ENCODE measurements at places on chromosomes 4 and X. TPM values are rescaled to one million over a fixed set of nuclear protein-coding genes. Genes with fewer than 3 reads are reported as not detected.

RAP1GDS1 gene
- 44.3 TPM for total RNA-seq

GPR119 gene
- not detected for total RNA-seq

MTTP gene
- 0.41 TPM for total RNA-seq

GRCh38 chr4:164215113-164215741 lies 538.7 kb upstream of the SMIM31 start:
- H3K4me1 ChIP-seq: no peaks in the 10 kb centered on the region
- H3K4me3 ChIP-seq: no peak overlapping the region
- no peak overlapping the region for H3K27ac ChIP-seq
- DNase-seq: no peak

- no peaks in the 10 kb centered on the region for H3K36me3 ChIP-seq
- no peak for DNase-seq
- no peak overlapping the region for H3K27ac ChIP-seq
- no peak overlapping the region for H3K4me3 ChIP-seq
Observed at GRCh38 chr4:188613976-188614375, 474.7 kb downstream of the TRIML1 start.

GRCh38 chr4:41069838-41070237 lies 144.5 kb downstream of the APBB2 start:
- no peak for DNase-seq
- H3K4me3 ChIP-seq: no peak overlapping the region
- no peaks in the 10 kb centered on the region for H3K27me3 ChIP-seq
- H3K36me3 ChIP-seq: no peaks in the 10 kb centered on the region
- H3K27ac ChIP-seq: peak overlapping the region; percentile 22

IBSP gene
- not detected for total RNA-seq

DNA sequence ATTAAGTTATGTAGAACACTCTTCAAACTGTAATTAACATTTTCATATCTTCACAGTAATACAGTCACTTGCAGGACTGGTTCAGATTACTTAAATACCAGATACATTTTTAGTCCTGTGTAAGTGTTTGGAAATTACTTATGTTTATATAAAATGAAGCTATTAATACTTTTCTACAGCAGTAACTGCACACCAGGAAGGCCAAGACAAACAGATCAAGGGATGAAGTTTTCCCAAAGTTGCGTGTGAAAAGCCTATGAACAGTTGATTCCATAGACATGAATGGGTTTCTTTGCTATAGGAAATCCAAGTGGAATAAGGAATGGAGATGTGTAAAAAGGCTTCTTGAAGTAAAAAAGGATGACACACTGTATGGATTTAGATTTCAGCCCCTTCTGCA lies 28.9 kb upstream of the DRP2 start:
- H3K27me3 ChIP-seq: no peaks in the 10 kb centered on the region
- no peak overlapping the region for H3K4me3 ChIP-seq
- H3K36me3 ChIP-seq: no peaks in the 10 kb centered on the region
- H3K27ac ChIP-seq: peak overlapping the region; percentile 32

DNA sequence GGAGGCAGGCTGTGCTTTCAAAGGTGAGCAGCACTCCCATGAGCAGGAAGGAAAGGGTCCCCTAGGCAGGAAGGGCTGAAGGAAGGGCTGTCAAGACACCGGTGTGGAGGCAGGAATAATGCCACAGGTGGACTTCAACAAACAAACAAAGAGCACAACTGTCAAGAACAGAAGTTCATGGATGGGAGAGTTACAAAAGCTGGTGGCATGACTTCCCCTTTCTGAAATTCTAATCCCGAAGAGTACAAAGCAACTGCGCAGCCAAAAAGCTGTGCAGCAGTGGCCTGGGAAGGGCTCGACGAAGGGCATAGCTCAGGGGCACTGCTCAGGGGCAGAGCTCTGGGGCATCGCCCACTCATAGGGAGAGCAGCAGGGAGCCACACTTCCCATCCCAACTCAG lies 582.3 kb upstream of the DIPK2B start:
- H3K4me3 ChIP-seq: no peak overlapping the region
- no peak overlapping the region for H3K27ac ChIP-seq
- H3K4me1 ChIP-seq: no peaks in the 10 kb centered on the region

CXorf49 gene
- total RNA-seq: not detected

DNA sequence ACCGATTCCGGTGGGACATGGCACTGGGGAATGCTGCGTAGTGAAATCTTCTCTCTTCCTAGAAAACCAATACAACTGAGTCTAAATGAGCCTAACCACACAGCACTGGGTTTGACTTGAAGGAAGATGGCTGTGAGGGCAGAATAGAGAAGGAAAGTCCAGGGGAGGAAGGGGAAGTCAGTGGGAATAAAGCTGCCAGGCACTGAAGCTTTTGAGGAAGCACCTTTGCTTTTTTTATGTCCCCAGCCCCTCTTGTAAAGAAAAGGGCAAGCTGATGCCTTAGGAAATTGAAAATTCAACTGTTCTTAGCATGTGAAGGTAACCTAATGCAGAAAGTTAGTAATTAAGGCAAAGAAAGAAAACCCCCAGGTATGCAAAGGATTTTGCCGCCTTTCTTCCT lies 20.6 kb downstream of the MED28 start:
- H3K4me3 ChIP-seq: no peak overlapping the region
- no peaks in the 10 kb centered on the region for H3K4me1 ChIP-seq
- no peaks in the 10 kb centered on the region for H3K27me3 ChIP-seq
- no peak for DNase-seq

FAT4 gene
- 15.9 TPM for total RNA-seq

DNA sequence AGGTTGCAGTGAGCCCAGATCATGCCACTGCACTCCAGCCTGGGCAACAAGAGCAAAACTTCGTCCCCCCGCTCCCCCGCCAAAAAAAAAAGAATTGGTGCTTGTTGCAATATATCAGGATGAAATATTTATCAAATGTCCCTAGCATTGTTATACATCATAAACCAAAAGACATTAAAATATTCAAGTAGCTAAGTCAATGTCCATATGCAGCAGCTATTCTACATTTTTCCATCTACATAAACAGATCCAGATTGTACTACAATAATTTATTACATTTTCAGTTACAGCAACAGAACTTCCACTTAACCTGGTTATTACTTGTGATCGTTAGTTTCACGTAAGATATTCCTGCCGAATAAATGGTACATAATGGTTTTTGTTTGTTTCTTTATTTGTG lies 64.1 kb downstream of the ARAP2 start:
- no peaks in the 10 kb centered on the region for H3K27me3 ChIP-seq
- H3K4me1 ChIP-seq: no peaks in the 10 kb centered on the region
- H3K27ac ChIP-seq: no peak overlapping the region
- no peaks in the 10 kb centered on the region for H3K36me3 ChIP-seq

- no peak overlapping the region for H3K27ac ChIP-seq
- H3K4me1 ChIP-seq: no peaks in the 10 kb centered on the region
- no peaks in the 10 kb centered on the region for H3K36me3 ChIP-seq
- no peak overlapping the region for H3K4me3 ChIP-seq
Observed at GRCh38 chr4:163462556-163462955, 11.0 kb downstream of the TKTL2 start.

NUDT10 gene
- total RNA-seq: 1.3 TPM

FAM47A gene
- not detected for total RNA-seq
